ENCODE measurements at places on chromosomes 4 and X. TPM values are rescaled to one million over a fixed set of nuclear protein-coding genes. Genes with fewer than 3 reads are reported as not detected.

INPP4B gene
- 85.0 TPM for total RNA-seq

KCTD8 gene
- total RNA-seq: not detected

HMGN5 gene
- 0.56 TPM for total RNA-seq

DNAJB14 gene
- total RNA-seq: 8.9 TPM

CHRDL1 gene
- 67.8 TPM for total RNA-seq

HPRT1 gene
- total RNA-seq: 13.0 TPM

RHOXF2 gene
- total RNA-seq: not detected

CLCN5 gene
- 2.5 TPM for total RNA-seq

CT45A10 gene
- not detected for total RNA-seq

DDIT4L gene
- total RNA-seq: 0.28 TPM

PRDM8 gene
- total RNA-seq: 1.9 TPM

SERTM2 gene
- not detected for total RNA-seq

PNMA5 gene
- total RNA-seq: not detected

GPRIN3 gene
- total RNA-seq: 13.0 TPM

SLC6A14 gene
- total RNA-seq: not detected

CACNA1F gene
- total RNA-seq: 0.37 TPM

SPANXA2 gene
- not detected for total RNA-seq

HS3ST1 gene
- total RNA-seq: 0.33 TPM

ADGRG2 gene
- 0.24 TPM for total RNA-seq

C4orf36 gene
- 0.62 TPM for total RNA-seq

FAM9C gene
- 0.24 TPM for total RNA-seq

TTC29 gene
- not detected for total RNA-seq

CPZ gene
- 0.13 TPM for total RNA-seq

ERVMER34-1 gene
- total RNA-seq: 6.0 TPM

AFM gene
- not detected for total RNA-seq

STPG2 gene
- 0.41 TPM for total RNA-seq
